HFF-Myc (cell line): ENCODE measurements at places on chromosomes 6 and 20.

DNA sequence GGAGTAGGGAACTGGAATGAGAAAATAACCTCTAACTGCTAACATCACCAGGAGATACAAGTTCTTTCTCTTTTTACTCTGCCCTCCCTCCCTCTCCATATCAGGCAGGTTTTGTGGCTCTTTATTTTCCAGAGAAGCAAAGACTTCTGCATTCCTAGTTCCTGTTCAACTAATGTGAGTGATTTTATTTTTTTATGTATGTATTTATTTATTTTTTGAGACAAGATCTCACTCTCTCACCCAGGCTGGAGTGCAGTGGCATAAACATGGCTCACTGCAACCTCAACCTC, 6.0 kb upstream of the IER3 start:
- no peak for DNase-seq

DNA sequence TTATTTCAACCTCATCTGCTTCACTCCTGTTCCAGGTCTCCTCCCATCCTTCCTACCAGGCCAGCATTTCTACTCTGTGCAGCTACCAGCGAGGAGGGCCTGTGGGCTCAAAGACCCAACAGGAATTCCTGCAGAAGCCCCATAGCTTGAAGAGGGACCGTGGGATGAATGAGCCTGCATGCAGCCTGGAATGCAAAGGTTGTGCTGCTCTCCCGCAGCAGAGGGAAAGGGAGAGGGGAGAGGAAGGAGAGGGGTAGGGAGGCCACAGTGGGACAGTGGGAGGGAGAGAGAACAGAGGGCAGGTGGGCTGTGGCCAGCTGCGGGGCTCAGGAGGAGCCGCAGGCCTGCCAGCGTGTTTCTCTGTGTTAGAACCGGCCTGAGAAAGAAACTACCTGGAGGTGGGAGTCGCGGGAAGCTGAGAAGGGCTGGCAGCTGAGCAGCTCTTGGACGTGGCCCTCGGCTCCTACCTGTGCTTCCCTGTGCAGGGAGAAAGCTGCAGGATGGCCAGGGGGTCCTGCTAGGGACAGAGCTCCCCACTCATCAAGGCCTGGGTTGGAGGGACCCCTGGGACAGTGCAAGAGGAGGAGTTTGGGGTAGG, 66.1 kb upstream of the MLN start:
- no peak for DNase-seq

DNA sequence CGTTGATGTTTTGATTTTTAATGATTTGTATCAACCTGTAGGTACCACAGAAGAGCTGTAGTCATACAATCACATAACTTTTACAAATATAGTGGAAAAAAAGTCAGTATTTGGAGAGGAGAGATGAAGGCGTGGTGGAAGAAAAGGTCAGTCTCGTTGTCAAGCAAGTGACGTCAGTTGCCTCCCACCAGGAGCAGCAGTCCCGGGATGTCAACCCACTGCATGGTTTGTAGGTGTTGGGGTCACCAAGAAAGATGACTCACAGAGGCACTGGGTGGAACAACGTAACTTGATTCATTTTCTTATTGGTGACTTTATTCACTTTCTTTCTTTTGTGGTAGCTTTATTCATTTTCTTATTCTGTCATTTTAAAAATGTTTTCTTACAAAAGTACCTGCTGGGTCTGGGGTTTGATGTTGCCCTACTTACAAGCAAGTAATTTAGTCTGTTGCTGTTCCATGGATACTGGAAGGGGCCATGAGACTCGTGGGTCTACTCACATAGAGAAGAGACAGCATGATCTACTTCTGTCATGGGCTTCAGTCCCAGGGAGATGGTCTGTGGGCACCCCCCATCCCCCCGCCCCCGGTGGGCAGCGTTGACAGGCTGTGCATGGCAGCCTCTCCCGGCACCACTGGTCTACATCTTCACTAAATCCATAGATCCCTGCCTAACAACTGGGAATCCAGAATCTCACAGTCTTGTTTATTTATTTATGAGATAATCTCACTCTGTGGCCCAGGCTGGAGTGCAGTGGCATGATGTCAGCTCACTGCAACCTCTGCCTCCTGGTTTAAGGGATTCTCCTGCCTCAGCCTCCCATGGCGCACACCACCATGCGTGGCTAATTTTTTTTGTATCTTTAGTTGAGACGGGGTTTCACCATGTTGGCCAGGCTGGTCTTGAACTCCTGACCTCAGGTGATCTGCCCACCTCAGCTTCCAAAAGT, 36.4 kb upstream of the SYNJ2 start:
- DNase-seq = no peak

DNA sequence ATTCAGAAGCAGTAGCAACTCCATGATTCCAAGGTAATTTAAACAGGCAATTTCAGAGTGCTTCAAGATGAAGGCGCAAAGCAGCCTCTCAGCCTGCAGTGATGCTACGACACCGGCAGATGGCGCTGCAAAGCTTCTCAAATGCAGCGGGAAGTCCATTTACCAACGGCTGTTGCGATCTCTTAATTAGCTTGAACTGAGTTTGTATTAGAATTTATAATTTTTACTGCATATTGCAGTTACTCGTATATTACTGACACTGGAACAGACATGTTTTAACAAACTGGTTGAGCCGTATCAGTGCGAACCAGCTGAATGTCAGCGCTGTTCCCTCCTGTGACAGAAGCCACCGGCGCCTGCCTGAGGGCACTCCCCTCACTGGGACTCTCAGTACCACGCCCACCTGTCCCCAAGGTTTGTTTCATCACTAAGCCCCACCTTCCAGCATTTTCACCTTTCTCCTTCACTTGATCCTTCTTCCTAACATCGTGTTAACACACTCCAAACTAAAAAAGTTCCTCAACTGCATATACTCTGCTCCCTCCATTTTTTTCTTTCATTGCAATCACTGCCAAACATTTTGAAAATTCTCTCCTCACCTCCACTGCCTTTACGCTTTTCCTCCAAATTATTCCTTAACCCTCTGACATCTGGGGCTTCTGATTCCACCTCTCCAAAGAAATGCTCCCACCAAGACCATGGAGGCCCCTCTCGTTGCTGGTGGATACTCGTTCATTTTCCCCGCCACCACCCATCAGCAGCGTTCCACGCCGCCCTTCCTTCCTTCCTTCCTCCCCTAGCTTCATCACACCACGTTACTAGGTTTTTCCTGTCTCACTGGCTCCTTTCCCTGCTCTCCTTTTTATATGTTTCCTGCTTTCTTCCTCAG, 14.5 kb downstream of the GNL1 start:
- DNase-seq = no peak

GRCh38 chr20:26216025-26216424, 519.4 kb upstream of the ZNF337 start:
- DNase-seq = no peak

DNA sequence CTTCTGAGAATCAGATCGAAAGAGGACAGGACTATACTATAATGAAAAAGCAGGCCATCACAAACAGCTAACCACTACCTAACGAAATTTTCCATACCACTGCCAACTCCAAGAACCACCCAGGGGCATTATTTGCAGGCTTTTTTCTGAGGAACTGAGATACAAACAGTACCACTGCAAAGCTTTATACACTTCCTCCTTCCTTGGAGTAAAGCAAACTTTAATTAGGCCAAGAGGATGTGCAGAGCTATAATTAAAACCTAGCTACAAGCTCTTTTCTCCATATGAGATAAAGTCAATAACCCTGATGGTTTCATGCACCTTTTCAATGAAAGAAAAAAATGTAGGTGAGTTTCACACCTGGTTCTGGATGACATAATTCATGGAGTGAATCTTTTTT, 68.5 kb downstream of the ELOVL5 start:
- no peak for DNase-seq

DNA sequence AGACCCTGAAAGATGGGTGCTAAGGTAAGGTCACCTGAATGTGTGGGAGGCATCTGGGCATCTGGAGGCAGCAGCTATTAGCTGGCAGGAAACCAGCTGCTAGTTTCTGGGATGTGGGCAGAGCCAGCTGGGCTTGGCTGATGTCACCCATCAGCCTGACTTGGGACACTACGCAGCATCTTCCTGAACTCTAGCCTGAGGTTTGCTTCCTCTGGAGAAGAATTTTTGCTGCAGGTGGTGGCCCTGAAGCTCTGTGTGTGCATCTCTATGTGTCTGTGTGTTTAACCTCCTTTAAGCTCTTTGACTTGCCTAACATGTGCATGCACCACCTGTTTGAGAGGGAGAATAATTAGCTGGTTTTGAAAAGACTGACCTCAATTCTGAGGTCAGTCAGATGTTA, 465.1 kb upstream of the CHD6 start:
- DNase-seq = no peak

- DNase-seq = no peak
These were observed 23.0 kb upstream of the STK38 start for GRCh38 chr6:36570264-36570663.

GRCh38 chr6:144345451-144345850, 60.3 kb downstream of the UTRN start:
- DNase-seq = no peak

DNA sequence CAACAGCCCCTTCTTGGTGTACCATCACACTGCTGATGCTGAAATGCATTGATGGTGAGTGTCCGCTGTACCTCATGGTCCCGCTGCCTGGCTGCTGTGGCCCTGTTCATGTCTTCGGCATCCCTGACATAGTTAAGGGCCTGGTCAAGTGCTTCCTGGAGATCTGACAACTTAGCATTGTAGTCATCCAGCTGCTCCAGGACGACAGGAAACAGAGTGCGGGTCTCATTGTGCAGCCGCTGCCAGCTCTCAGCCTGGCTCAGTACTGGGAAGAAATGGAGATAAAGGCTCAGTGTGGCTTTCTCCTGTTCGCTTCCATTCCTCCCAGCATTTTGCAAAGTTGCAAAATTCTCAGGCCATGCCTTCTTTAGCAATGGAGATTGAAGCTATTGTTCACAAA, 81.8 kb downstream of the LAMA4 start:
- DNase-seq = no peak

DNA sequence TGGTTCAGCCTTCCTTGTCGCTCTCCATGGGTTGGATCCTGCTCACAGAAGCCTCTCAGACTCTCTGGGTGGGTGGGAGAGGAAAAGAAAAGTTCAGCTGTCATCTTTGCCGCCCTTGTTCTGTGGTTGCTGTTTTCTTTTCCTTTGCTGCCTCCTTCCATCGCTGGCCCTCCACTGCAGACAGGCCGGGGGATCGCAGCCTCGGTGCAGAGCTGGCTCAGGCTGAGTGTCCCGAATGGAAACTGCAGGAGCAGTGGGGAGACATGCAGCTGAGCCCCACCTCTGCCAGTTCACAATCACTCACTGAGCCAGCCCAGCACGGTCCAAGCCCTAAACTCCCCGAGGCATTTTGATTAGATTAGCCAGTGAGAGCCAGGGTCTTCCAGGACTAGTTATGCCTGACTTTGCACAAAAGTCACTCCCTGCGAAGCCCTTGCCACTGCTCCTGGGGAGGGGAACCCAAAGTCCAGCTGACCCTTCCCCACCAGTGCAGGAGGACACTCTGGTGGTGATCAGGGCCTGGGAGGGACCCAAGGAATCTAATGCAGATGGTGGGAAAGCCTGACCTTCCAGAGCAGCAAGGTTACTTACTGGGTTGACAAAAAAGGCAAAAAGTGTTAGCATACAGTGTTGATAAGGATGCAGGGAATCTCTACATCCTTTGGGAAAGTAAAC, 14.0 kb downstream of the NRN1 start:
- DNase-seq = no peak

DNA sequence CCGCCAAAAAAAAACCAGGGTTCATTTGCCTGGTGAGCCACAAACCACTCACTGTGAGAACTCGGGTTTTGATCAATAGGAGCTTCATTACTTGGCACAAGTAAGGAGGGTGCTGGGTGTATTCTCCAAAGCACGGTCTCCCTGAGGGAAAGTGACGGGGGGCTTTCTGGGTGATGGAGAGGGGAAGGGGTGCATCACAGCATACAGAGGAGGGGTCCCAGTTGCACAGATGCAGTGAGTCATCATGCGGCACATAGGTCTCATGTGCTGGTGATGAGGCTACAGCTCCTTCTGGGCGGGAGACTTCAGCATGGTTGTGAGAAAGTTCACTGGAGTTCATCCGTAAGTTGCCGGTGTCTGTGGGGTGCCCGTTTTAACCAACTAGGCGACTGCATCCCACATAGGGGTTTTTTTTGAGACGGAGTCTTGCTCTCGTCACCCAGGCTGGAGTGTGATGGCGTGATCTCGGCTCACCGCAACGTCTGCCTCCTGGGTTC, 36.2 kb downstream of the SUN5 start:
- no peak for DNase-seq

- DNase-seq = peak; percentile 58
These were observed 50.1 kb downstream of the CYP24A1 start for GRCh38 chr20:54123587-54124180.

DNA sequence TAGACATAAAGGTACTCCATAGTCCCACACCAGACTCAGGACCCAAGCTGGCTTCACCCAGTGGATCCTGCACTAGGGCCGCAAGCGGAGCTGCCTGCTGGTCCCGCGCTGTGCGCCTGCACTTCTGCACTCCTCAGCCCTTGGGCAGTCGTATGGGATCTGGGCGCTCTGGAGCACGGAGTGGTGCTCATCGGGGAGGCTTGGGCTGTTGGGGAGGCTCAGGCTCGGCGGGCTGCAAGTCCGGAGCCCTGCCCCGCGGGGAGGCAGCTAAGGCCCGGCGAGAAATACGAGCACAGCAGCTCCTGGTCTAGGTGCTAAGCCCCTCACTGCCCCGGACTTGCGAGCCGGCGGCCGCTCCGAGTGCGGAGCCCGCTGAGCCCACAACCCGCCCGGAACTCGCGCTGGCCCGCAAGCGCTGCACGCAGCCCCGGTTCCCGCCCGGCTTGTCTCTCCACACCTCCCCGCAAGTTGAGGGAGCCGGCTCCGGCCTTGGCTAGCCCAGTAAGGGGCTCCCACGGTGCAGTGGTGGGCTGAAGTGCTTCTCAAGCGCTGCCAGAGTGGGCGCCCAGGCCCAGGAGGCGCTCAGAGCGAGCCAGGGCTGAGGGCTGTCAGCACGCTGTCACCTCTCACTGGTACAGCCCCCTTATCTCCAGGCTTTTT, 33.4 kb upstream of the GCNT2 start:
- DNase-seq = no peak

DNA sequence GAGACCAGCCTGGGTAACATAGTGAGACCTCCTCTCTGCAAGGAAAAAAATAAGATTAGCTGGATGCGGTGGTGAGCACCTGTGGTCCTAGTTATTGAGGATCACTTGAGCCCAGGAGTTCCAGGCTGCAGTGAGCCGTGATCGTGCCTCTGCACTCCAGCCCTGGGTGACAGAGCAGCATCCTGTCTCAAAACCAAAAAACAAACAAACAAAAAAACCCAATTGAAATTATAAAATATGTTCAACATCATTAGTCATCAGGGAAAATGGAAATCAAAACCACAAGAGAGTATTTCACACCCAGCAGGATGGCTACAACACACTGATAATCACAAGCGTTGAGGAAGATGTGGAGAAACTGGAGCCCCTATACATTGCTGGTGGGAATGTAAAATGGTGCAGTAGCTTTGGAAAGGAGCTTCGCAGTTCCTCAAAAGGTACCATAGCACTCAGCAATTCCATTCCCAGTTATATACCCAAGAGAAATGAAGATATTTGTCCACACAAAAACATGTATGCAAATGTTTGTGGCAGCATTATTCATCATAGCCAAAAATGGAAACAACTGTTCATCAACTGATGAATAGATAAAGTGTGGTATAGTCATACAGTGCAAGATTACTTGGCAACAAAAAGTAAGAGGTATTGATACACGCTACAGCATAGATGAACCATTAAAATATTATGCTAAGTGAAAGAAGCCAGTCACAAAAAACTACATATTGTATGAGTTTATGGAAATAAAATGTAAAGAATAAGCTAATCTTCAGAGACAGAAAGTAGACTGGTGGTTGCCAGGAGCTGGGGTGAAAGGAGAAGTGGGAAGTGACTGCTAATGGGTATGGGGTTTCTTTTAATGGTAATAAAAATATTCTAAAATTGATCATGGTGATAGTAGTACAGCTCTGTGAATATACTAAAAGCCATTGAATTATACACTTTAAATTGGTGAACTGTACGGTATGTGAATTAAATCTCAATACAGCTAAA, 38.7 kb upstream of the RIPOR2 start:
- DNase-seq = no peak
